ENCODE measurements at places on chromosomes 12 and 14.

DNA sequence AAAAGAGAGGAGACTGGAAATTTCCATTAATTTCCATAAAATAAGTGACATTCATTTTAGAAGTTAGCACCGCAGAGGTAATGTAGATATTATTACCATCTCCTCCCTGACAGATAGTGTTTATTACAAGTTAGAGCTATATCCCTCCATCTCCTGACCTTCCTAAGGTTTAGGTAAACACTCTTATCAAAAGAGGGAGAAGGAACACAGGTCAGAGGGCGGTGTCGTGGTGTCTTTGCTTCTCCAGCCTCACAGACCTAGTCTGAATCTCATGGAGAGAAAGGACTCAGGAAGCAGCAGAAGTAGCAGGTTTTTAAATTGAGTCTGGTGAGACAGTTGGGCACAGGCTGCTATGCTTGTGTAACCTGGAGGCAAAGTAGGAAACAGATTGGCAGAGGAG, 11.5 kb upstream of the POC1B start:
- no peak for DNase-seq

DNA sequence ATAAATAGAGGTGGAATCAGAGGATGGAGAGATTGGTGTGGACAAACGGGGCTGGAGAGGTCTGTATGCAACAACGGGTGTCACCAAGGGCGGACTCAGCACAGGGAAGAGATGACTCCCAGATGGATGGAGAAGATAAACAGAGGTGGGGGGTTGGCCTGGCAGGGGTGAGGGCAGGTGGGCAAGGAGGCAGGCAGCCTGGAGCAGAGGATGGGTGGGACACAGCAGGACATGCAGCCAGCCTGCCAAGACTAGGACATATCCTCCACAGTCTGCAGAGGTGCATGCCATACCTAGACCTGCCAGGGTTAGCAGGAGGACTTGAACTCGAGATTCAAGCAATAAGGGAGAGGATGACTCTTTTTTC, 56.2 kb downstream of the TTC7B start:
- DNase-seq: no peak

DNA sequence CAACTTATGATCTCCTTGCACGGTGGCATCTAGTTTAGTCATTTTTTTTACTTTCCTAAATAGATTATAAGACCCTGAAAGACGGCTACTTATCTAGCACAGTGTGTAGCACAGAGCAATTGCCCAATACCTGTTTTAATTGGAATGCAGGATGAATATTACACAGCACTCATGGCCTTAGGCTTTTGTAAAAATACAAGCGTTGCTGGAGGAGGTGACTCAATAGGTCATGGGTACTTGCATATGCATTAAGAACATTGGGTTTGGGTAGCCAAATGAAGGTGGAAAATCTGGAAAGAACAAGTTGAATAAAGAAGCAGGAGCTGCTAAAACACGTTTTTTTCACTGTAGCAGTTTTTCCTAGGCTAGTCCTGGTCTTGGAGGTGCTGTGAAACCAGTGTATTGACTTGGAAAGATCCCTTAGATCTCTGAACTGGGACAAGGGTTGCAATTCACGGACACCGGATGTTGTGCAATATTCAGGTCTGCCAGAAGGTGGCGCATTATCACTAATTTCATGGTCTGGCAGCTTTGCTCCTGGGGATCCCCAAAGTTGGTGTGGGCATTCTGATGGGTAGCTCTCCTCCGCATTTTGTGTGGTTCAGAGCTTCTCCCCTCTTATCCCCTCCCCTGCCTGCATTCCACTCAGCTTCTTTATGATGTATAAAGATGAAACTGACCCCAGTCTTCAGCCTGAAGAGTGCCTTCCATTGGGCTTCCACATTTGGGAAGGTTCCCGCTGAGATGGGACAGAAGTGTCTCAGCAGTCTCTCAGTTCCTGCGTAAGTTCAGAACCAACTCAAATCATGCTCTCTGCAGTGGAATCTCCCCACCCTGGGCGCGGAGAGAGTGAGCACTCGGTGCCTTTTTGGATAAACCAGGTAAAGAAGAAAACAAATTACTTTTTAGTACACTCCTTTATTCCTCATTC, 278.3 kb downstream of the NRXN3 start:
- DNase-seq: peak; percentile 18

DNA sequence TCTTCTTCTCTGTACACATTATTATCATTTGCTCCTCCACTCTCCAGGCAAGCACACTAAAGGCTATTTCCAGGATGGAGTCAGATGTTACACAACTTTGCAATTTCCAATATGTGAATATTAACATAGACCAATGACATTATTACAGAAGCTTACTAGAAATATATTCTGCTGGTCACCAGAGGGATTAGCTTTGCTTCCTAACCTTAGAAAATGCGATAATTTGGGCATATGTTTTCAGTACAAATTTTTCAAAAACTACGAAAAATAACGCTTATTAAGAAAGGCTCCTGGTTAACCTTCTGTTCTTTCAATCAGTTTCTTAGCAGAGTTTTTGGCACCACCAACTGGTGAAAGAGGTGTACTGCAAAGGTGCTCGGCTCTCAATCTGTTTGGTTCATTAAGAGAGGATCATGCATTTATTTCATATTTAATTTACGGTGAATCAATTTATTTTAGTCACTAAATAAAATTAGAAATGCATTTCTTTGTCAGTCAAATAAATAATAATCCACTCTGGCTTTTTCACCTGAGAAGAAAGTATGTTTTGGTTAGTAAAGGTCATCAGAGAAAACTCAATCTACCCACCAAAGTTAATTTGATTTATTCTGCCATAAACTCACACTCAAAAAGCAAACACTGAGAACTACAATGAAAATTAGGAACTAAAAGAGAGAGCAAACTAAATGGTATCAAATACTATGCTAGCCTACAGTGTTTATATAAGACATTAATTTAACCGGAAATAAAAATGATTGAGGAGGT, 39.2 kb downstream of the EFCAB11 start:
- peak; percentile 33 for DNase-seq

- DNase-seq: no peak
Observed at GRCh38 chr14:92596331-92596907, 82.8 kb downstream of the RIN3 start.

DNA sequence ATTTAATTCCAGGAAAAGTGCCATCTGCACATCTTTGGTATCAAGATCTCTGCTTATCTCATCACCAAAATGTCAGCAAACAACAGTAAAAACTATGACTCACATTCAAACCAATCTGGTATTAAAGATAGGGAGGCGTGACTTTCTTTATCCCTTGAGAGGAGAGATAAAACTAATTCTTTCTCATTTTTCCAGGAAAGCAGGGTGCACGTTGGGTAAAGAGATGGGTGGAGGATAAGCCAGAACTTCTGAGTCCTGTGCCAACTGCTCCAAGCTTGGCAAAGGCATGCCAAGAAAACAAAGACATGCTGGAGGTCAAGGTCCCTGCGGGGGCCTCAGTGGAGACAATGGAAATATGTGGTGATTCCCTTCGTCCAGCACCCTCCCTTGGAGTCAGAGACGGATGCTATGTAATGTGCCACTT, 225.8 kb upstream of the PLXNC1 start:
- peak; percentile 38 for DNase-seq

DNA sequence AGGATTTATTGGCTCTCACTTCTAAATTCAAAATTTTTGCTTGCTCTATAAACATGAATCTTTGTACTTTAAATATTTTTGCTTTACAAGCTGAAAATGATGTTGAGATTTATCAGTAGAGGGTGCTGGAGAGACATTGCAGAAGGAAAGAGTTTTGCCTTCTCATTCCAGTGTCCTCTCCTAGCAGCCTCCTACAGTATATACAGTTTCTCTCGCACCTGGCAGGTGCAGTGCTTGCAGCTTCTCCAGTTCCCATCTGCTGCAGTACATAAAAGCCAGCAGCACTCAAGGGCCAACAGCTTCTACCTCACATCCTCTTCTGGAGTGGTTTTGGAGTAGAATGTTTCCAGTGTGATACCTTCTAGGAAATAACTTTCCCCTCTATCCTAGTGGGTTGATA, 601.8 kb upstream of the ATXN7L3B start:
- no peak for DNase-seq

- no peak for DNase-seq
Observed at GRCh38 chr14:90781344-90781761, 34.9 kb downstream of the TTC7B start.

GRCh38 chr12:1791104-1791841, 29.1 kb upstream of the LRTM2 start:
- no peak for DNase-seq

GRCh38 chr12:28780096-28780495, 369.0 kb upstream of the FAR2 start:
- no peak for DNase-seq

DNA sequence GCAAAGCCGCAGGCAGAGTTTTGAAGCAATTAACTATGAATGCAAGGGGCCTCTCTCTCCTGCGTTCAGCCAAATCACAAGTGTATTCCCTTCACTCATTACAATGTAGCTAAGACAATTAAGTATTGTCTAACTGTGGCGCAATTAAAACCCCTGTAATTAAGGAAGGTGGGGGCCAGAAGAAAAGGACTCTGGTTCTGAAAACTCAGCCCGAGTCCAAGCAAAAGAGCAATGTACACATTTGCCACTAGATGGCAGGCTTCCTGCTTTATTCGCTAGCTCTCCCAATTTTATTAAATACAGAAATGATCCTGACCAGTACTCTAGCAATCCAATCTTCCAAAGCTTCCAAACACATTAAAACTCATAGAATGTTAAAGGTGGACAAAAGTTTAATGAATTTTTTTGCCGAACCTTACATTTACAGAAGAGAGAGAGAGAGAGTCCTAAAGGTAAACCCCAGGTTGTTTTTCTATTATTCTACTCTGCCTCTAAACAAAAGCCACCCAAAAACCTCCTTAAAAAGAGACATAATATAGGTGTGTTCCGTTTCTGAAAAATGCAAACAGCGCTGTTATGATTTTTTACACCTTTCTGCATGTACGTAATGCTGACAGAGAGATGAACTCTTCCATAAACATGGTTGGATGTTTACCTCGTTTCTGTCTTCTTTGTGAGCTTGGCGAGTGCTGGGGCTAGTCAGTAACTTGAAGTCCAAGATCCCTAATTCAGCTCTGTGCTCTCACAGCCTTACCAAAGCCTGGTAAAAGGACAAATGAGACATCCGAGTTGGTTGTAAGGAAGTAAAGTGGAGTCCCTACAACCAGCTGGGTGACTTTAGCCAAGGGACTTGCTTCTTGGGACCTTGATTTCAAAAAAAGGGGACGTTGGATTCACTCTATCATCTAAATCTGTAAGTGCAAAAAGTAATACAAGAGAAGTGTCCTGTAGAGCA, 50.9 kb upstream of the VASH1 start:
- DNase-seq: peak; percentile 14

DNA sequence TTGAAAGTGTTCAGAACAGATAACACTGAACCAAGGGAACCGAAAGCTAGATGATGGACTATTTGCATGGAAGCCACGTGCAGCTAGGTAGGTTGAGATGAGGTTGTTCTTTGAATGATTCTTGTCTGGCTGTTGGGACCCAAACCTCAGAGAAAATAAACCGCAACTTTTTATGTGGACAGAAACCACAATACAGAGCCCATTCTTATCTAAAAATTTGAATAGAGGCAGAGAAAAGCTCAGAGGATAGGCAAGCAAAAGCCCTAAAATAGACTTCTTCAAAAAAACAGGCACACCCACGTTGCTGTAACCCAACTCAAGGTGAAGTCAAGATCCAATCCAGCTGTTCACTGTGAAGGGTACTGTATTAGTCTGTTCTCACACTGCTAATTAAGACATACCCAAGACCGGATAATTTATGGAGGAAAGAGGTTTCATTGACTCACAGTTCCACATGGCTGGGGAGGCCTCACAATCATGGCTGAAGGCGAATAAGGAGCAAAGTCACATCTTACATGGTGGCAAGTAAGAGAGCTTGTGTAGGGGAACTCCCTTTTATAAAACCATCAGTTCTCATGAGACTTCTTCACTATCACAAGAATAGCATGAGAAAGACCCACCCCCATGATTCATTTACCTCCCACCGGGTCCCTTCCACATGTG, 353.8 kb downstream of the AACS start:
- no peak for DNase-seq

DNA sequence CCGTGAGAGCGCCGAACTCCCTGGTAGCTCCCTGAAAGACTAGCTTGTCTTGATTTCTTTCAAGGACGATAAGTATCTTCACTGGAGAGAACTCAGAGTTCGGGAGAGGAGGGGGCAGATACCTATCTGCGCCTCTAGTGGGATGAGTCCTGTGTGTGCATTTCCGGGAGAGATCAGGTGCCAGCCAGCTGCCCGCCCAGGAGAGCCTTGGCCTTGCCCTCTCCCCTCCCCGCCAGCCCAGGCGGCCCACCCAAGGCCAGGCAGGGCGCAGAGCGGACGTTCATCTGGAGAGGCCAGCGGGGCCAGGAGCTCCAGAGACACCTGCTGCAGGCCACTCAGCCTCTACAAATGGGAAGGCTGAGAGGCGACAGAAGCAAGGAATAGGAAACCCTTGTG, 1.0 kb downstream of the CD9 start:
- no peak for DNase-seq

GRCh38 chr14:71143381-71144290, 236.4 kb downstream of the PCNX1 start:
- DNase-seq: no peak

DNA sequence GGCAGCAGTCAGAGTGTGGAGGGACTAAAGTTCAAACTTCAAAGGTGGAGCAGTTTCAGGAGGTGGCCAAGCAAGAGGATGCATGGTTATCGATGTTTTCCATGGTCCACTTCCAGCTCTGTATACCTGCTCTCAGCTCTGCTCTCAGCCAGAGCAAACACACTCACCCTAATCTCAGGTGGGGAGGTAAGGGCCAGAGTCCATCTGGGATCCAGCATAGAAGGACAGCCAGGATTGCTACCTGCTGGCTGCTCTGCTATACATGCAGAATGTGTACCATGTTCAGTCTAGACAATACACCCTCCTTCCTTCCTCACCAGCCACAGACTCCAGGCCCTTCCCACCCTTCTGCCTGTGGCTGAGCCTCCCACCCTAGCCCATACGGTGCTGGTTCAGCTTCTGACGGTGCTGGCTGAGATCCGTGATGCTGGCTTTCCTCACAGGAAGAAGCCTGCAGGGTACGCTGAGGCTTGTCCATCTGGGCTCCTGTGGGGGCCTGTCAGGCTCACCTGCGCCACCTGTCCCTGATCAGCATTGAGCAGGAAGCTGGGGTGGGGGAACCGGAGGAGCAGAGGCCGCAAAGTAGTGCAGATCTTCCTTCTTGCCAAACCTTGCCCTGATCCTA, 2.4 kb downstream of the CBLN3 start:
- no peak for DNase-seq

- no peak for DNase-seq
Observed at GRCh38 chr12:132774646-132775275, 13.1 kb upstream of the ANKLE2 start.

GRCh38 chr14:106317593-106317992, 791.2 kb downstream of the TMEM121 start:
- no peak for DNase-seq

GRCh38 chr12:117986705-117987469, 18.1 kb upstream of the KSR2 start:
- no peak for DNase-seq

- DNase-seq: no peak
Observed at GRCh38 chr12:53836119-53836655, 84.4 kb upstream of the CISTR start.

DNA sequence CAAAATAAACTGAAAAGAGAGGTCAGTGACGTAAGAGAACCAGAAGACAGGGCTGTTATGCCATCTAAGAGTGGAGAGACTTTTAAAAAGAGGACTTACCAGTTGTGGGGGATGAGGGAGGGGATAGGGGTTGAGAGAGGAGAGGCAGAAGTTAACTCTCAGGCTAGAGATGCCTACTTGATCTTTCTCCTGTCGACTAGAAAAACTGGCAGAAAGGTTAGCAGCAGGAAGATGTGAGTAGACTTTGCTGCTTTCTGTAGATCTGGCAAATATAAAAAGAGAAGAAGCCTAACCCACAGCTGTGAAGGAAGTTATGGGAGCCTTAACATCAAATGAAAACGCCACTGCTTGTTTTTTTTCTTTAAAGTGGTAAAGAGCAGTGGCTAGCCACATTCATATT, 10.7 kb downstream of the CREBL2 start:
- DNase-seq: no peak

Measured in CMK (cell line).